Germinal center (tissue), 1 donor: ENCODE measurements at places on chromosomes 6 and 20.

DNA sequence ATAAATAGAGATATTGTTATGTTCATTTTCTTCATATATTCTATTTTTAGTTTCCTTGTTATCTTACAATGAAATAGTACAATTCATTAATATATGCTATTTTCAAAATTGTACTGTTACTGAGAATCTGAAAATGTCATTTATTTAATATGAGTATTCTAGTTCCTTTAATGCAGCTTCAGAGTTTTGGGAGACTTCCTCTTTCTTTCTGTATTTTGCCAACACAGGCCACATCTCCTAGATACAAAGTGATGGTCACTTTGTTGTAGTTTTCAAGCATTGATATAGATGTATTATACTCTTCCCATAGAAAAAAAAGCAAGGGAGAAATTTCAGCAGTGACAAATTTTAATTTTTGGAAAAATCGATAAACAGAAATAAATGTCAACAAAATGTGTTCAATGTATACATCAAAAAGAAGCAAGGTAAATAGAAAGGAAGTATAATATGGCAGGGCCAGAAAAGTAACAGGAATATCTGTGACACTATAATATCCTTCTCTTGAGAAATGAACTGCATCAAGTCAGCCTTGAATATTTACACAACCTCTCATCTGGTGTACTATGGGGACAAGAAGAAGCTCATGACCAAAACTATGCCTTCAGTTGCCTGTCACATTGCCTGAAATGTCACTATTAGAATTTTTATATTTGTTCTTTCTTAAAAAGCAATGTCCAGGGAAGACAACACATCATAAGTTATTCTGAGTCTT lies 396.0 kb downstream of the TBC1D32 start:
- no peak for DNase-seq

DNA sequence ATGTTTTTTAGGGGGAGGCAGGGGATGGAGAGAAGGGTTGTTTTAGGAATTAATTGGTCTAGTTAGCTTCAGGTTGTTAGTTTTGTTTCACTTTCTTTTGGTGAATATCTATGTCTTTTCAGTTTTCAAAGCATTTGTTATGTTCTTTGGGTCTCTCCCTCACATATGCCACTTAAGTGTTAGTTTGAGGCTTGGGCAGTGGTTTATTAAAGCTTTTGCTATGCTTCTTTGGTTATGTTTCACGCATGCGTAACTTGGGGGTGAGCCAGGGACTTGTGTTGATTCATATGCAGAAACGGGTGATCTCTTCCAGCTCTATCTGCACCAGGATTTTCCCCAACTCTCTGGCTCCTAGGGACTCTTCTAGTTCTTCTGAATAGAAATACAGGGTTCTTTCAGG lies 11.4 kb upstream of the MMS22L start:
- no peak for DNase-seq

GRCh38 chr6:53634184-53634631 lies 31.3 kb downstream of the KLHL31 start:
- no peak for DNase-seq

GRCh38 chr6:47258724-47259347 lies 50.9 kb downstream of the TNFRSF21 start:
- DNase-seq = no peak

DNA sequence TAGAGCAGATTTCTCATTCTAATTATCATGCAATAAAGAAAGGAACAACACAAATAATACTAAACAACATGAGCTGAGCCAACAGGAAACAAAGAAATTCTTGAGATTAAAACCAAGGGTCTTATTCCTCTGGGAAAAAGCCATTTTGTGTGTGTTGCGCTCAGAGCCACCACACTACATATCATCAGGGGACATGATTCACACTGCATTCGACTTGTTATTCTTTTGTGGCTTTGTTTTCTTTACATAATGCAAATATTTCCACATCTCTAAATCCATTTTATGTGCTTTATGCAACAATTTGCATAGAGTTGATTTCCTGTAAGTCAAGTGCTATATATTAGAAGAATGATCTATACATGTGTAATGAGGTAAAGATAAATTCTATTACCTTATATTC lies 719.6 kb downstream of the TBC1D32 start:
- no peak for DNase-seq

DNA sequence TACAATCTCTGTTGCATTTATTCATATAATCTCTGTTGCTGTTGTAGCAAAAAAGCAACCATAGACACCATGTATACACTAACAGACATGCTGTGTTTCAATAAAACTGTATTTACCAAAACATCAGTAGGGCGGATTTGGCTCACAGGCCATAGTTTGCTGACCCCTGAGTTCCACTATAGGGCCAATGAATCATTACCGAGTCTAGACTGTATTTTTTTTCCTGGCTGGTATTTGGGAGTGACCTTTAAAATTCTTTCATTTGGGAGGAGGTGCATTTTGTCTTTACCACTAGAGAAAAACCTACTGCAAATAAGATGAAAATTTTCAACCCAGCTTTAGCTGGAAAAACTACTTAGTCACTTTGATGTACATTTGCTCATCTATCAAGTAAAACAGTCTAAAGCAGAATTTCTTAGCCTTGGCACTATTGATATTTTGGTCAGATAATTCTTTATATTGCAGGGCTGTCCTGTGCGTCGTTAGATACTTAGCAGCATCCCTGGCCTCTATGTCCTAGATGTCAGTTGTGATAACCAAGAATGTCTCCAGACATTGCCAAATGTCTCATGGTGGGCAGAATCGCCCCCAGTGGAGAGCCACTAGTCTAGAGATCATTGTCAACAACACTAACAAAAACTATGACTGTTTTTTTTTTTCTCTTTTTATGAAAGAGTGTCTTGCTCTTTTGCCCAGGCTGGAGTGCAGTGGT lies 39.5 kb downstream of the DCBLD1 start:
- DNase-seq = no peak

- DNase-seq = no peak
Observed at GRCh38 chr6:68880050-68880813, 245.2 kb downstream of the ADGRB3 start.
